Heart right ventricle (tissue), 16 donors: ENCODE measurements at places on chromosomes 16 and 17.
A peak's percentile ranks its signal among the peaks of the same experiment; 100 is the strongest.

GRCh38 chr17:77366558-77367245 is 225.9 kb downstream of the SEC14L1 start:
- no peak overlapping the region for H3K4me3 ChIP-seq
- H3K4me1 ChIP-seq, result peaks cover 76% of the 10 kb centered on the region
- DNase-seq, result no peak
- H3K27me3 ChIP-seq, result no peaks in the 10 kb centered on the region

GRCh38 chr17:69949973-69950695 is 124.9 kb upstream of the KCNJ16 start:
- H3K4me3 ChIP-seq, result no peak overlapping the region
- peaks cover 23% of the 10 kb centered on the region for H3K4me1 ChIP-seq
- H3K36me3 ChIP-seq, result no peaks in the 10 kb centered on the region
- no peak for DNase-seq

DNA sequence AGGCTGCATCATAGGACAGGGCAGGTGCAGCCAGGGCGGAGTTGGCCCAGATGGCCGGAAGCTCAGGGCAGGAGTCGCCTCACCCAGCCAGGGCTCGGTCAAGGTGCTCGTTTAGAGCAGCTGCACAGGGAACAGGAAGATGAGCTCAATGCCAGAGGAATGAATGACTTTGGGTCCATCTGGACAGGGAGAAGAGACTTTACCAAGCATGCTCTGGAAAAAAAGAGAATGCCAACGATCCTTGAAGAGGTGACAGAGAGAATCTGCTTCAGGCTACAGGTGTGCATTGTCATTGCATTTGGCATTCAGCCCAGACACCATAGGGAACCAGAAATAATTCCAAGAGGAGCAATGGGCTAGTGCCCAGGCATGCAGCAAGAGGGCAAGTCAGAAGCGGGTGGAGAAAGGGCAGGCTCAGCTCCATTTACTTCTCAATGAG is 6.7 kb upstream of the MPP3 start:
- no peak overlapping the region for H3K27ac ChIP-seq
- DNase-seq, result no peak
- no peaks in the 10 kb centered on the region for H3K36me3 ChIP-seq
- no peaks in the 10 kb centered on the region for H3K4me1 ChIP-seq
- no peak overlapping the region for H3K4me3 ChIP-seq

DNA sequence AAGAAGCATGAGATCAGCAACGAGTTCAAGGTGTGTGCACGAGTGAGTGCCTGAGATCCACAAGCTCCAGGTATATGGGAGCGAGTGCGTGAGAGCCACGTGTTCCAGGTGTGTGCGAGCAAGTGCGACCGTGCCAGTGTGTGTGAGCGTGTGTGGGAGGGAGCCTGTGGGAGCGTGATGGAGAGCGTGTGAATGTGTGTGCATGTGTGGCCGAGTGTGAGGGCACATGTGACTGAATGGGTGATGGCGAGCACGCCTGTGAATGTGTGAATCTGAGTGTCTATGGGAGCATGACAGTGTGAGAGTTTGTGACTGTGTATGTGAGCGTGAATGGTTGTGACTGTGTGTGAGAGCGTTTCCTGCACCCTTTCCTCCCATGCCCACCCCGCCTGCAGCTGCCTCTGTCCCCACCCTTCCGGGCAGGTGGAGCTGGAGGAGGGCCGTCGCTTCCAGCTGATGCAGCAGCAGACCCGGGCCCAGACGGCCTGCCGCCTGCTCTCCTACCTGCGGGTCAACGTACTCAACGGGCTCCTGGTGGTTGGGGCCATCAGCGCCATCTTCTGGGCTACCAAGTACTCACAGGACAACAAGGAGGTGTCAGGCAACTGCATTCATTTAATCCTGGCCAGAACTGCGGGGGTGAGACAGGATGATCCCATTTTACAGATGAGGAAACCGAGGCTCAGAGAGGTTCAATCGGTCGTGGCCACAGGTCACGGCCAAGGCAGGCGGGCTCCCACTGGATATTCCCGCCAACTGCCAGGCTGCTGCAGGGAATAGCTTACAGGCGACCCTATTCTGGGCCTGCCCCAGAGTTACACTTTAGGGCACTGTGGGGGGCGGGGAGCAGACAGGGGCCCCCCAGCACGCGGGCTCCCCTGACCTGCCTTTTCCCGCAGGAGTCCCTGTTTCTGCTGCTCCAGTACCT is 3.7 kb downstream of the TMC8 start:
- no peak overlapping the region for H3K4me3 ChIP-seq
- H3K27ac ChIP-seq, result no peak overlapping the region
- no peak for DNase-seq

GRCh38 chr17:19415311-19415710 is 4.3 kb downstream of the RNF112 start:
- peaks cover 15% of the 10 kb centered on the region for H3K4me1 ChIP-seq
- H3K27me3 ChIP-seq, result no peaks in the 10 kb centered on the region
- no peak overlapping the region for H3K27ac ChIP-seq
- DNase-seq, result no peak
- H3K36me3 ChIP-seq, result no peaks in the 10 kb centered on the region

DNA sequence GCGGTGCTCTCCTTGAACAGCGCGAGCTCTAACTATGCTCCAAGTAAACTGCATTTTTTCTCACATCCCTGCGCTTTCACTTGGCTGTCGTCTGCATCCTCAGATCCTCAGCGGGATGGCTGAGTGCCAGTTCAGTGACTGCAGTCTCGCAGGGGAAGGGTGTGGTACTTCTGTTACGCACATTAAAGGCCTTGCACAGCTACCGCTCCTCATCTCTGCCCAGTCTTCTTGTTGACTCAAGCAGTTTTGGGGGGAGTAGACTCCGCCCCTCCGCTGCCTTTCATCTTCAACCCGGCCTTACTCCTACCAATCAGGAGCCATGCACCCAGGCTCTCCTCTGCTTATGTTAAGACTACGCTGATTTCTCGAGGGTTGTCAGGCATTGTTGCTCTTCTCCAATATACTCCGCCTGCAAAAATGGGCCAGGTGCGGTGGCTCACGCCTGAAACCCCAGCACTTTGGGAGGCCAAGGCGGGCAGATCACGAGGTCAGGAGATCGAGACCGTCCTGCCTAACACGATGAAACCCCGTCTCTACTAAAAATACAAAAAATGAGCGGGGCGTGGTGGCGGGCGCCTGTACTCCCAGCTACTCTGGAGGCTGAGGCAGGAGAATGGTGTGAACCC is 10.0 kb downstream of the ATP5PD start:
- DNase-seq, result peak; percentile 86
- peak overlapping the region; percentile 84 for H3K27ac ChIP-seq
- H3K4me3 ChIP-seq, result peak overlapping the region; percentile 4
- no peaks in the 10 kb centered on the region for H3K4me1 ChIP-seq
- no peaks in the 10 kb centered on the region for H3K27me3 ChIP-seq

- H3K4me1 ChIP-seq, result no peaks in the 10 kb centered on the region
- H3K27ac ChIP-seq, result no peak overlapping the region
- no peak for DNase-seq
- no peaks in the 10 kb centered on the region for H3K27me3 ChIP-seq
- H3K4me3 ChIP-seq, result no peak overlapping the region
Measured at GRCh38 chr16:12513791-12514175, 289.9 kb downstream of the CPPED1 start.
